ENCODE measurements at places on chromosomes 13 and 19.

- DNase-seq: no peak
These were observed 45.8 kb downstream of the MLLT1 start for GRCh38 chr19:6233827-6234511.

GRCh38 chr19:47322058-47322457 lies 9.9 kb upstream of the C5AR2 start:
- no peak for DNase-seq

GRCh38 chr19:19151418-19151817 lies 13.1 kb upstream of the TMEM161A start:
- no peak for DNase-seq

DNA sequence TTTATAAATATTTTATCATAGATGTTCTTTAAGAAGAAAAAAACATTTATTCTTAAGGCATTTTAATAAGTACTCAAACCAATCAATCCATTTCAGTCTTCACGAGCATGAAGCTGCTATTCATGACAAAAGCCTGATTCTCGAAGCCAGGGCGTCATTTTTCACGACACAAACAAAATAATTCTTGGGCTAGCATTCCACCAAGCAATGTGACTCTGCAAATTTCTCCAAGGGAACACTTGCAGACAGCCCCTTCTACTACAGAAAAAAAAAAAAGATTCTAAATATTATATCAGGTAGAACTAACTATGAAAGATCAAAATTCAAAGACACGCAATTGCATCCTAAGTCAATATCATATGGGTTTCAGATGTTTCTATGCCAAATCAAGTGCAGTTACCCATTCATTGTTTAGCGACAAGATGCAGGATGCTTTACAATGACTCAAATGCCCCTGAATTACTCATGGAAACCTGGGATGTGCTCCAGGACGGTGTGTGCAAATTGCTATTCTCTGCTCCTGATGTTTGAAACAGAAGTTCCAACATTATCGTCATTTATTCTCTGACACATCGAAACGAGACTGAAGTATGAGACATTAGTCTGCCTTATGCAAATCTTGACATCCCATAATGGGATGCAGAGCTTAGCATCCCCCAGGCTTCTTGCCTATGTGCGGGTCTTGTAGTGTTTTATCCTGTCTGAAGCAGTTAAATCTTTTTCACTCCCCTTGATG lies 517.7 kb downstream of the MYO16 start:
- no peak for DNase-seq

- DNase-seq: no peak
These were observed 15.0 kb downstream of the COG6 start for GRCh38 chr13:39670445-39670844.

GRCh38 chr13:49225223-49226042 lies 5.3 kb downstream of the MLNR start:
- DNase-seq: no peak
